Transverse colon (tissue), 4 donors: ENCODE measurements at places on chromosomes 2 and 18. TPM values are rescaled to one million over a fixed set of nuclear protein-coding genes. Genes with fewer than 3 reads are reported as not detected.
A peak's percentile ranks its signal among the peaks of the same experiment; 100 is the strongest.

DNA sequence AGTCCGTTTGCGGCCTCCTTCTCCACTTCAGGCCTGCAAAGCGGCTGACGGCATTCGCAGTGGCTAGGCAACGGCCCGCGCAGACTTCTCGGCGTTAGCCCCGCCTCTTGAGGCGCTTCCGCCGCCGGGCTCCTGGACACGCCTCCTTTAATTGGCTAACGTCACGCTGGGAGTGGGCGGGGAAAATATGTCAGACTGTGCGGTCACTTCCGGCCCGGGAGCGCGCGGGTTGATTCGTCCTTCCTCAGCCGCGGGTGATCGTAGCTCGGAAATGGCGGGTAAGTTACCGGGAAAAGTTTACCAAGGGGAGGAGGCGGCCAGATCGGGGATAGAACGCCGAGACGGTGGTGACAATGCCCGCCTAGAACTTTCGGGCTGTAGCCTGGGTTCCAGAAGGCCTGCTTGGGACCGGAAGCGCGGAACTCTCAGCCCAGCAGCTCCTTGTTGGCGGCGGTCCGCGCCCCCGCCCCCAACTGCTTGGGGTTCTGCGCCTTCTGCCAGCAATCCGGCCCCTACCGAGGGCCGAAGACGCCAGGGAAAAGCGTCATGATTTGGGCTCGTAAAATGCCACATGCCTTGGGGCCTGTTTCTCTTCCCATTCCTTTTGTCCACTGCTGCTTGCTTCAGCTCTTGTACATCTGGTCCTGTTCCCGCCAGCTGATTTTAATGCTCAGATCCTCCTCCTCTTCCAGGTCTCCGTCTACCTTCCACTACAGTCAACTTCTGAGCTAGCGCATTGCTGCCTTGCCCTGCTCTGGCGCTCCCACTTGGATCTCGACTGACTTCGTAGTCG, at the start of gene HAT1:
TSS of gene HAT1 (plus strand) at position 232 of the 793 bp plus-strand sequence. CDS start at position 272, 40 bp downstream.
- peak; percentile 99 for DNase-seq

GRCh38 chr2:130251873-130252620, 53.8 kb upstream of the TUBA3E start:
- DNase-seq: no peak

DNA sequence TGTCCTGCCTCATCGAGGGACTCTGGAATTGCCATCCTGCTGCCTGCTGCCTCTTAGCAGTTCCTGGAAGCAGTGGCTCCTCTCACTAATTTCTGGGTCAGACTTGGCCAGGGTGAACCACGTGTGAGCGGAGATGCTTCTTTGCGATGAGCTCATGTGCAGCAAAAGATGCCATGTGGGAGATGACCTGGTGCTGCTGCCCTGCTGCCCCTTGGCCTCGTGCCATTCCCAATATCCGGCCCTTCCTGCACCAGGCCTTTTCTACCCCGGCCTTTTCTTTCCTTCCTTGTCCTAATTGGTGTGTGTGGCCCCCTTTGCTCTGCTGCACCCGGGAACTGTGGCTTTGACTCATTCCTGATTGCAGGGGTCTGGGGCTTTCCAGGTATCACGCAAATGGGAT, 296.9 kb upstream of the HS6ST1 start:
- DNase-seq: no peak

Gene ZNF514
- total RNA-seq: 18.0 TPM
